ENCODE measurements at places on chromosomes 13 and 19. TPM values are rescaled to one million over a fixed set of nuclear protein-coding genes. Genes with fewer than 3 reads are reported as not detected.

DNA sequence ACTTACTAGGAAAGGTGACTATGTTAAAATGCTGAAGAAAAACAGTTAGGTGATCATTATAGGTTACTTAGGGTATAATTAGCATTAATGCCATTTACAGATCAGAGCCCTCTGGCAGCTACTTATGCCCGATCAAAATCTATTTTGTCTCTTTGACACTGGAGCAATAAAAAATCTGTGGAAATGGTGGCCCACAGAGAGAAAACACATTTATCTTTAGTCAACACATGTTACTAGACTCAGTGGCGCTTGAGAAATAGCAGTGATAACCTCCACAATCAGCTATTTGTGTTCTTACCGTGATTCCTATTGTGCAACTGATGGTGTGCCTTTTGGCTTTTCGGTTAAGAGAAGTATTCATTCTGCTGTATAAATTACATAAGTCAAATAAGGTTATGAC is 1519.6 kb downstream of the PCDH9 start:
- no peak overlapping the region for H3K27ac ChIP-seq
- H3K4me3 ChIP-seq, result no peak overlapping the region
- no peak for DNase-seq
- H3K4me1 ChIP-seq, result no peaks in the 10 kb centered on the region

DNA sequence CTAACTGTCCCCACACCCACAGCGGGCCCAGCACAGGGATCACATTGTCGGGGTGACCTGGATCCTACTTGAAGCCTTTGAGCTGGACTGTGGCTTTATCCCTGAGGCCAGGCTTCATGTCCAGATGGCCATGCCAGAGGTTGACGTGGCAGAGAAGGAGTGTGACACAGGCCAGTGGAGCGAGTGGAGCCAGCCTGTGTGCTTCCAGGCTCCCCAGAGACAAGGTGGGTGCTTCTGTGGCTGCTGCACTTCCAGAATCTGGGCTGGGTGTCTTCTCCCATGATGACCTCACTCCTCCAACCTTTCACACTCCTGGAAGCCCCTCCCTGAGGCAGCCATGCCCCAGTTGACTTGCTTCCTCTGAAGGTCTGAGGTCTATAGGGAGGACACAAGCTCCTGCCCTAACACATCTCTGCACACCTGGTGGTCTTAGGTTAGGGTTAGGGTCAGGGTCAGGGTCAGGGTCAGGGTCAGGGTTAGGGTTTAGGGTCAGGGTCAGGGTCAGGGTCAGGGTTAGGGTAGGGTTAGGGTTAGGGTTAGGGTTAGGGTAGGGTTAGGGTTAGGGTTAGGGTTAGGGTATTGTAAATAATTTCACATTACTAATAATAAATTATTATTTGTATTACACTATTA is 13.1 kb upstream of the MZF1 start:
- no peak overlapping the region for H3K4me3 ChIP-seq
- H3K4me1 ChIP-seq, result peaks cover 4% of the 10 kb centered on the region
- H3K27me3 ChIP-seq, result no peaks in the 10 kb centered on the region

GRCh38 chr13:106630650-106631049 is 62.7 kb upstream of the ARGLU1 start:
- no peaks in the 10 kb centered on the region for H3K4me1 ChIP-seq
- no peak for DNase-seq
- no peak overlapping the region for H3K27ac ChIP-seq
- no peaks in the 10 kb centered on the region for H3K36me3 ChIP-seq

GRCh38 chr13:67996101-67996500 is 766.0 kb upstream of the PCDH9 start:
- no peaks in the 10 kb centered on the region for H3K4me1 ChIP-seq
- no peaks in the 10 kb centered on the region for H3K27me3 ChIP-seq
- no peak for DNase-seq
- H3K36me3 ChIP-seq, result no peaks in the 10 kb centered on the region

The MICOS13 gene
- total RNA-seq, result 53.5 TPM

The ZNF626 gene
- total RNA-seq, result 10.7 TPM

The URAD gene
- not detected for total RNA-seq

The SOX1 gene
- not detected for total RNA-seq

Data from activated naive CD8-positive, alpha-beta T cell treated with anti-CD3 and anti-CD28 coated beads for 36 hours (primary cell).